ENCODE measurements at places on chromosomes 3 and 15.

DNA sequence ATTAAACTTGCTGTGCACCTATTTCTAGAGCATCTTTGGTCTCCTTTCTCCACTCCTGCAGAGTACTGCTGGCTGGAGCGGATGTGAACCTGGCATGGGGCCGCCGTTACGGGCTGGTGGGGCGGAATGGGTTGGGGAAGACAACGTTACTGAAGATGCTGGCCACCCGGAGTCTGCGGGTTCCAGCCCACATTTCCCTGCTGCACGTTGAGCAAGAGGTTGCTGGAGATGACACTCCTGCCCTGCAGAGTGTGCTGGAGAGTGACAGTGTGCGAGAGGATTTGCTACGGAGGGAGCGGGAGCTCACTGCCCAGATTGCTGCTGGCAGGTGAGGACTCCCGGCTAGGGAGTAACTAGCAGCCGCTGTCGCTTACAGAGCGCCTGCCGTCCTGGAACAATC, 2.1 kb downstream of the ABCF3 start:
- no peak for DNase-seq

- peak; percentile 31 for DNase-seq
Measured at GRCh38 chr15:38130740-38131498, 121.7 kb upstream of the SPRED1 start.

DNA sequence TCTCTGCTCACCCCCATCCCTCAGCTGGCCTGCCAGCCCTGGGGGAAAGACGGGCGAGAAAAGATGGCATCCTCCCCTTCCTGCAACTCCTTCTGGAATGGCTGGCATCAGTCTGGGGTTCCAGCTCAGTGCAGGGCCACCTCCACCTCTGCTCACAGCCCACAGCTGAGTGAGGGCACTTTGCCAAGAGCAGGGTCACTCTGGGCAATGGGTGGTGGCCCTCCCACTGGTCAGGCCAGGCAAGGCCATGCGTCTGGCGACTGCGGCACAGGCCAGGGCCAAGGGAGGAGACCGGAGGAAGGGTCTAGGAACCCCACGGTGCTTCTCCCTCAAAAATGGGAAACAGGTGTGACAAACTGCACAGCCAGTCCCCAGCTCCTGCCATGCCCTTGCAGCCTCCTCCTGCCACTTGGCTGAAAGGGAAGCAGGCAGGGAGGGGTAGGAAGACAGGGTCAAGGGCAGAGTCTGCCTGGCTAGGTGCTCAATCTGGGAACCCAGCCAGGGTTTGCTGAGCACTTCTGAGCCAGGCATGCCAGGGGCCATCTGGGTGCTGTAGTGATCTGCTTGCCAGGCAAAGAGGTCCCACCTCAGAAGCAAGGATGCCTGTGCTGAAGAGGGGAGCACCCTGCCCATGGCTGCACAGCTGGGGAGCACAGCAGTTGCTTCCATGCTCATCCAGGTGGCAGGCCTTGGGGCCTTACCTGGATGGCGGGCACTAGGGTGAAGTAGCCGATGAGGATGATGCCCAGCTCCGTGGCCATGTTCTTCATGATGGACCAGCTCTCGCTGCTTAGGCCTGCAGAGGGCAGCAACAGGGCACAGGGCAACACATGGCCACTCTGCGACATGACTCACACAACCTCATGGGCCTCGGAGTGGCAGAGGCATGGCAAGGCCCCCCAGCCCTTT, 41.2 kb downstream of the PTPN23 start:
- no peak for DNase-seq

GRCh38 chr15:94348084-94348483, 116.7 kb downstream of the MCTP2 start:
- no peak for DNase-seq

DNA sequence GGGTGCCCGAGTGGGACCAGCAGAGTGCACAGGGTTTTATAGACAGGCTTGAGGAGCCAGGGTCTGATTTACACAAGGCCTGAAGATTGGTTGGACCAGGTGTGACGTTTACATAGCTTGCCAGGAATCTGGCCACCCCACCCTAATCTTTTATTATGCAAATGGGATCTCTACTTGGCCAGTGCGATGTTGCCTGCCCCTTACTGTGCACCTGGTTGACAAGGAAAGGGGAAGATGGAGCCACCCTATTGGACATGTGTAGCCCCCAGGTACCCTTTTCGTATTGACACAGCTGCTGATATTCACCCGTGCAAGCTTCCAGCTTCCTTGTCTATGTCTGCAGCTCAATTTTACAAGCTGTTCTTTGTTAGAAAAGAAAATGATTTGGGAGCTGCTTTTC, 132.0 kb downstream of the ARNT2 start:
- no peak for DNase-seq

DNA sequence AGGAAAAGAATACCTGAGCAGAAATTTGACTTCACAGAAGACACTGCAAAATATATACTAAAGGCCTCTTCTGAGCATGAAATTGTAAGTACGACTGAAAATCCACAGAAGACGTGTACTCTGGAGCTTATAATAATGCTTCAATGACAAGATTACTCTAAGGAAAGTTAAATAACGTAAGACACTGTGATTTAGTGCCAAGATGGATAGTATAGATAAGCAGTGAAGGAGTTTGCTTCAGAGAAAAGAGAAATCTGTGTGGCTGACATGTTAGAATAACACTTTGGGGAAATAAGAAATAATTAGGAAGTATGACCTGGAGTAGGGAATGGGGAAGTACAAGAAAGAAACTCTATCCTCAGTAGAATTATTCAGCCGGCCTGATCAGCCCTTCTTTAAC, 28.9 kb downstream of the ALDH1A2 start:
- DNase-seq: no peak

- DNase-seq: no peak
Measured at GRCh38 chr3:131730581-131730980, 227.8 kb upstream of the MRPL3 start.

DNA sequence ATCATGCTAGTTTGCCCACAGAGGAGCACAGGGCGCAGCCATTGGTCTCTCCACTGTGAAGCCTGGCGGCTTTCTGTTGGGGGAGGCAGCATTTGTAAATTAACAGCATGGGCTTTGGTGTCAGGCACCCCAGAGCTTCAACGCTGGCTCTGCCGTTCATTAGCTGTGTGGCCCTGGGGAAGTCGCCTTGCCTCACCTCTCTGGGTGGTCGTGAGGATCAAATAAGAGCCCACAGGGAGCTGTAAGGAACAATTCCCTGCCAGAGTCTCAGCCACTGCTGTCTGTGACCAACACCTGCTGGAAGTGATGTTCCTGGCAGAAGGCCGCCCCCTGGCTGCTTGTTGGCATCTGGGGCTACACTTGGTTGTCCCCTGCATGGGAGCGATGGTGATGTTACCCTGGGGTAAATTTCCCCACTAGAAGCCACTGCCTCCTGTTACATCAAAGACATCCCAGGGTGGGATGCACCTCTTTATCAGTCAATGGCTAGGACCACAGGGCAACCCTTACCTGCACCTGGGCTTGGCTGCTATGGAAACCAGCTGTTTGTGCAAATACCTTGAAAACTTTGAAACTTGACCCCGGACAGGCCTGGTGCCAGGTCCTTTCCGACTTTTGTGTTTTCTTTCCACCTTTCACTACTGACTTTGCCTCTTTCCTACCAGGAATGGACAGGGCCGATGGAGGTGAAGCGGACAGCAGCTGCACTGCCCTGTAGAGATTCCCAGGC, 36.9 kb downstream of the DNASE1L3 start:
- peak; percentile 67 for DNase-seq

- no peak for DNase-seq
Measured at GRCh38 chr3:161349529-161350312, 21.6 kb downstream of the SPTSSB start.

- no peak for DNase-seq
Measured at GRCh38 chr3:71107926-71108325, 475.6 kb downstream of the FOXP1 start.

DNA sequence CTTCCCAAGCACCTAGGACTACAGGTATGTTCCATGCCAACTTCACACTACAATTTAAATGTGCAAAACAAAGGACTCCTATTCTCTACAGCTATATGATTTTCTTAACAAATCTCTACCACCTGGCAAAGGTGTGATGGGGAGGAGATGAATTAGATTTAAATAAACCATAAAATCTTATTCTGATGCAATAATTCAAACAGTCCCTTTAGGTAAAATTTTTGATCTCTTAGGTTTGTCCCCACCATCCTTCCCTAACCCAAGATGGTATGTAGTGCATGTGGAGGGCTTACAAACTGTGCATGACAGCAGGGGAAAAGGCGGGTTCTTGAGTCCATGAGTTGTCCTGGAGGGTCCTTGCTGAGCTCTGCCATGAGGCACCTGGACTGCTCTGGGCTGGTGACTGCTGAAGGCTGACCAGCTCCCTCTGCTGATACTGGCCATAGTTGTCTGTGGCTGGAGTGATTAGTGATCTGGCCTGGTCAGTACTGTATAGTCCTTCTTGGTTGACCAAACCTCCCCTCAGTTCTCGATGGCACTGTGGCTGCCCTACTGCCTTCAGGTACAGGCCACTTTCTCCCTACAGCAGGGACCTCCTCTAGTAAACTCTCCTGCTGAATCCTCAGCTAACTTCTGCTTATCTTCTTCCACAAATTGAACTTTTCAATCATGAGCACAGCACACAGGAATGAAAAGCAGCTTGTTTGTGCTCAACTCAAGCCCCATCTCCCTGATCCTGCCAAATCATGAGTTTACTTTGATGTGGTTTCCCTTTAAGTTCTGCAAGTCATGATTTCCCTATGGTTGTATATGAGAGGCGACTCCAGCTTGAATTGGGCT, 30.1 kb downstream of the CFAP161 start:
- no peak for DNase-seq

GRCh38 chr3:53700441-53700840, 145.8 kb downstream of the CHDH start:
- no peak for DNase-seq

DNA sequence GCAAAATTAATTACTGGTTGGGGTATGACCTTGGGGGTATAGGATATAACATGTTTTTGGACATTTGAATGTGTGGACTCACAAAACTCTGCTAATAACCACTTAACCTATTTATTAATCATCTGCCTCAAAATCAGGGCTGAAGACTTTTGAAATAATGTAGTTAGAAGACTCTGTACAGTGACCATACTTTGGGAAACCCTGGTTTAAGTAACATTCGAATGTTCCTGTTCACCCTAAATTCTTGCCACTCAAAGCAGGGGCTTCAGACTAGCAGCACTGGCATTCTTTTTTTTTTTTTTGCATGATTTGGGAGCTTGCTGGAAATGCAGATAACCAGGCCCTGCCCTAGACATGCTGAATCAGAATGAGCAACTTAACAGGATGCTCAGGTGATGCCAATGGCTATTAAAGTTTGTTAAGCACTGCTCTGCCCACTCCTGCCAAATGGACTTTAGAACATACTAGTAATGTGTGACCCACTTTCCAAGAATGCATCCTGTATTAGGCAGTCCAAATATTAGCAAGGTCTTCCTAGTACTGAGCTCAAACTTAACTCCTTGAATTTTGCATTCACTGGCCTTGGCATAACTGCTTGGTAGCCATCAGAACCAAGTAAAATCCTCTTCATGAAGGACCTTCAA, 12.7 kb upstream of the ST3GAL6 start:
- no peak for DNase-seq

- DNase-seq: no peak
Measured at GRCh38 chr3:94064243-94064860, 1.5 kb downstream of the NSUN3 start.

DNA sequence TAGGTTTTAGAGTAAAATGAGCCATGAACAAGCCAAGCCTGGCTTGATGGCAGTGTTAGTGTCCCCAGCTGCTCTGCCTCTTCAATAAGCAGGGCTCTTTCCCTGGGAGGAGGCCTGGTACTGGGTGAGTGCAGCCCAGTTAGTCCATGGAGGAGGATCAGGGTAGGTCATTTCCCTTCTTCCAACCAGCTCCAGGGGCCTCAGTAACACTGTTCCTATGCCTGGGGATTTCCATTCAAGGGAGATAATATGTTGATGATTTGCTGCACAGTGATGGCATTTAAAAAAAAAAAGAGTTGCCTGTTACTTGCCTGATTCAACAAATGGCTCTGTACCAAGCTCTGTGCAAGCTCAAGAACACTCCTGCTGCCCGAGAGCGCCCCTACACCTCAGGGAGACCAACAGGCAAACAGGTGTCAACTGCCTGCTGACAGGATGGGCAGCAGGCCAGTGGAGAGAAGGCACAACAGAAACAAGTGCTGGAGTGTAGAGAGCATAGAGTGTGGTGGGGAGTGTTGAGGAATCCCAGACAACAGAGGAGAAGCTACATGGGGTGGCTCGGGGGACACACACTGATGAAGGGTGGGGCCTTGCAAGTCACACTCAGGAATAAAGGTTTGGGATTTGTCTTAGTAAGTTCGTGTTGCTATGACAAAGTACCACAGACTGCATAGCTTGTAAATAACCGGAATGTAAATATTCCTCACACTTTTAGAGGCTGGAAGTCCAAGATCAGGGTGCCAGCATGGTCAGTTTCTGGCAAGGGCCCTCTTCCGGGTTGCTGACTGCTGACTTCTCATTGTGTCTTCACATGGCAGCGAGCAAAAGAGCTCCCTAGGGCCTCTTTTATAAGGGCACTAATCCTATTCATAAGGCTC, 78.6 kb upstream of the PXYLP1 start:
- no peak for DNase-seq

- DNase-seq: no peak
Measured at GRCh38 chr15:60626669-60627068, 147.7 kb upstream of the ICE2 start.

- DNase-seq: no peak
Measured at GRCh38 chr3:171770689-171771620, 39.3 kb downstream of the PLD1 start.

DNA sequence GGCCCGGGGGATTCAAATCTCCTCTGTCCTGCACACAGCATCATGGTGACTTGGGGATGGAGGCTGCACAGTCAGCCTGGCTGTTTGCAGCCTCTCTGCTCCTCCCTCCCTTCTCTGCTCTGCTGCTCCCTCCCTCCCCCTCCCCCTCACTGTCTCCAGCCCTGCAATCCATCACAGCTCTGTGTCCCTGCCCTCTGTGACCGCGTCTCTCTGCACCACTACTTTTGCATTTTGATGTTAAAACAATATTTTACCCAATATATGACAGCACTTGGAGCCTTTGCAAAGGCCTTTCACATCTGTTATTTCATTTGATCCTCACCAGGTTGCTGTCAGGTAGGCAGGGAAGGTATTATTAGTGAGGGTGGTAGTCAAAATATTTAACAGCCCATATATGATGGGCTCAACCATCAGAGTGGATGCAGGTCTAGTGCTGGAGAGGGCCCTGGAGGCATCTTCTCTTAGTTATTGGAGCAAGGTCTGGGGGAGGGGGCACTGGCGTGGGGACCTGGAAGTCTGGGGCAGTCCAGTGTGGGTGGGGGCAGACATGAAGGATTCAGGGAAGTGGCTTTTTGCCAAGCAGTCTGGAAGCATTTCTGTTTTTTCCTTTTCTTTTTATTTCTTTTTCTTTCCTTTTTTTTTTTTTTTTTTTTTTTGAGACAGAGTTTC, 16.3 kb upstream of the VPS8 start:
- no peak for DNase-seq

DNA sequence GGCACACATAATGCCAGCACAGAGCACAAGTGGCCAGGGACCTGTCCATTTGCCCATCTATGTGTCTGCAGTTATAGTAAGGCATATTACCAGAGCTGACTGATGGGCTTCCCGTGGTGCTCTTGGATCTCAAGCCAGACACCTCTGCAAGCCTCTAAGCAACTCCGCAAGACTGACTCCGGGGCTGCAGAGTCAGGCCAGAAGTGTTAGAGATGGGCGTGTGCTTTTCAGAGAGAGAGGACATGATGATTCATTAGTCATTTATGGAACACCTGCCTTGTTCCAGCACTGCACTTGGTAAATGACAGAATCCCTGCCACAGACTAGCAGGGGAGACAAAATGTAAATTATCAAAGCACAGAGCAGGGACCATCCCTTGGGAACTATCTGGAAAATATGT, 559.0 kb downstream of the PDCD6IP start:
- no peak for DNase-seq

All from Peyer's patch (tissue), 4 donors.